COR-L47 (cell line): ENCODE measurements at places on chromosomes 1 and 21.

GRCh38 chr1:211697356-211697755, 21.9 kb upstream of the NEK2 start:
- no peak for DNase-seq

GRCh38 chr1:171727778-171728177, 14.1 kb downstream of the VAMP4 start:
- DNase-seq = no peak

DNA sequence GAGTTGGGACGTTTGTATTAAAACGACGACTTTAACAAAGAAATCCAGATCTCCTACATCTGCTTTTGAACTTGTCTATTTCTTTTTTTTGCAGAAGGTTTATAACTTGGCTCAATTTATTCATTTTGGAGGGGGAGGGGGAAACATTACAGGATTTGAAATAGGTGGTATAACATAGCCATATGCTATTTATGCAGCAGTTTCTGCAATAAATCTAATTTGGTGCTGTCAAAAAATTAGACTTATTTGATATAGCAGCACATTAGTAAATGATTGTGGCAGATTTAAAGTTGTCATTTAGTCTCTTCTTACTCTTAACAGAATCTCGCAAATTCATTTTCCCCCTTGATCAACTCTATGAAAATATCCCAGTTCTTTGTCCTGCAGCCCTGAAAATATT, 138.2 kb downstream of the SDCCAG8 start:
- DNase-seq = no peak

DNA sequence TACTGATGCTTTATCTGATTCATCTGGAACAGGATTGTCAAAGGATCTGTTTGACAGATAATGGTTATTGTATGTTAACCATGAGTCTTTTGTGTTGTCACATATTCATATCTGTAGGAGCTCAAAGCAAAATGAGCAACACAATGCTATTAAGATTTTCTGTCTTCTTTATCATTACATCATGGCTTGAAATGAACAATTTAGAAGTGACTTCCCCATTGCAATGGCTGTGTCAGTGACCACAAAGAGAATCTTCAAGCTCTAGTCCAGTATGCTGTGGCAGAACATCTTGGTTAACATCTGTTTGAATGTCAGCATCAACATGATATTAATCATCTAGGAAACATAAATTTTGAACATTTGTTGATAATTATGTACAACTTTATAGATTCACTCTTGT, 1148.5 kb downstream of the PLA2G4A start:
- DNase-seq = no peak

- no peak for DNase-seq
These were observed 20.1 kb downstream of the HSD3B2 start for GRCh38 chr1:119435052-119435451.

DNA sequence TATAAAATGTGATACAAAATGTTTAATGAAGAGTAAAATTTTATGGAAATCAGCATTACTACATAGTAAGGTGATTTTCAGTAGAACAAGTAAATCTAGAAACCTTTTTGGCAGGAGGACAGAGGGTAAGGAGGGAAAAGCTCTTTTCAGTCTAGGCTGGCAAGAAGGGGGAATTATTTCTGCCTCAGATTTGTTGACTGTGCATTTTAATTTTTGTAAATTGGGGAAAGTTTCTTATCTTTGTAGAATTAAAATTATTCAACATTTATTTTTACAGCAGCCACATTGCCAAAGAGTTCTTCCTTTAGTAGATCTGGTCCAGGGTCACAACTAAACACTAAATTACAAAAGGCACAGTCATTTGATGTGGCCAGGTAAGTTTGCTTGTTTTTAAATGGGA, 109.2 kb downstream of the ITSN1 start:
- no peak for DNase-seq

- no peak for DNase-seq
These were observed 94.3 kb upstream of the EDN2 start for GRCh38 chr1:41578712-41579335.

DNA sequence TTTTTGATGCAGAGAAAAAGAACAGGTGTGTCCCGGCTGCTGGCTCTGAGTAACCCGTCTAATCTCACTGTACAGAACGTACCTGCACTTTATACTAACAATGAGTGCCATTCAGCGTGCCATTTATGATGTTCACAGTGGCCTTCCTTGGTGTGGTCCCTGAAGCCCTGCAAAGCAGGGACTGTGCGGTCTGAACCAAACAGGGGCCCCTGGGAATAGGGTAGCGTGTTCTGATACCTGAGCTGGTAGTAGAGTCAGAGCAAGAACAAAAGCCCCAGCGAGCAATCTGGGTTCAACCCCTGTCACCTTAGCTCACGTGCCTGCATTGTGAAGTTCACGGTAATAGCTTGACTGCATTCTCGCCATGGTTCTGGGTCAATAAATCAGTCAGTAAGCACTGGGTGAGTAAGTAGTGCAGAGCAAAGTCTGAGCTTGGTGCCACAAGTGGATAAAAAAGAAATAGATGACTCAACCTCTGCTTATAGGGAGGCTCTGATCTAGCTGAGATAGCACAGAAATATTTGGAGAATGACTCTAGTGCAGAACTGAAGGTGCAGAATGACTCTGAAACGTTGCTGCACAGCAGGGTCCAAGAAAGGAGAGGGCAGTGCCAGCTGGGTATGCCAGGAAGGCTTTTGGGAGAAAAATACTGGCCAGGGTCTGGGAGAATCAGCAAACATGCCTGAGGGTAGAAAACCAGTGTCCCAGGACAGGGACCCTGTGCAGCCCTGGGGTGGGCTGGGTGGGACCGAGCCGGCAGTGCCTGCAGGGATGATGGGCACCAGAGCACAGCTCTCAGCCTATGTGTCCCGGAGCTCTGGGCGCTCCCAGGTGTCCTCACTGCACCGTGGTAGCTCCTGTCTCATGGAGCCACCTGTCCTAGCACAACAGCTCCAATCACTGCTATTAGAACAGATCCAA, 125.9 kb downstream of the RHOU start:
- DNase-seq = no peak

DNA sequence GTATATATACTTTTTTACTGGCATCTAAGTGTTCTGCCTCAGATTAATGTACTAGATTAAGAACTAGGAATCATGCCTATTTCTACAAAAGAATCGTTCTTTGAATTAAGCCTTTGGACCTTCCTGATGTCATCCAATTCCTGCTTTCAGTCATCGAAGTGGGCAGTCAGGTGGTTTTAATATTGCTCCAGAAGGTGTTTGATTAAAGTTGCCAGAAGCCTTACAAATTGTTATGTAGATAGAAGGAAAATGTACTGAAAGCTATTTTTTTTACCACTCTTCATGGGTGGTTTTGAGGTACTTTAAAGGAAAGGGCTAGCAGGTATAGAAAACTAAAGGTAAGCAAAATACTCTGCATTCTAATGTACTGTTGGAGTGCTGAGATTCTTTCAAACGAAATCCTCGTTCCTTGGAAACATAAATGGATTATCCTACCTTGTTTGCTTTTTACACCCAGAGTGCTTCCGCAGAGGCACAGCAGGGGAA, 716 bp downstream of the CTBS start:
- no peak for DNase-seq

DNA sequence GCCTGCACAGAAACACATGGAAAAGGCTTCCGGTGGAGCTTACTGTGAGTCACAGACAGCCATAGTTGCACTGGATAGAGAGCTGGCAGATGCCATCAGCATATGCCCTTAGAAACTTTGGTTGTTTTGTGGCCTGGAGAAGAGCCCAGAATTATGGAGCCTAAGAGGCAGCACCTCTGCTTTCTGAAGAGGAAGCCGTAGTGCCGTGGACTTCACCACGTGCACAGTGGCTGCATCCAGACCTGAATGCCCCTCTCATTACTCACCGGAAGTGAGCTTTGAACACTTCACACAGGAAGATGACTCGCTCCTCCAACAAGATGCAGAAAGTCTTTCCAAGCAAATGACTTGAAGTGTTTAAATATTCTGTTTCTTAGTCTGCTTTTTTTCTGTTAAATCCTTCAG, 28.4 kb downstream of the JUN start:
- no peak for DNase-seq

- DNase-seq = no peak
These were observed 93.2 kb downstream of the PRDM2 start for GRCh38 chr1:13793088-13793730.

GRCh38 chr21:42013376-42013775, 3.2 kb upstream of the ZBTB21 start:
- peak; percentile 83 for DNase-seq

DNA sequence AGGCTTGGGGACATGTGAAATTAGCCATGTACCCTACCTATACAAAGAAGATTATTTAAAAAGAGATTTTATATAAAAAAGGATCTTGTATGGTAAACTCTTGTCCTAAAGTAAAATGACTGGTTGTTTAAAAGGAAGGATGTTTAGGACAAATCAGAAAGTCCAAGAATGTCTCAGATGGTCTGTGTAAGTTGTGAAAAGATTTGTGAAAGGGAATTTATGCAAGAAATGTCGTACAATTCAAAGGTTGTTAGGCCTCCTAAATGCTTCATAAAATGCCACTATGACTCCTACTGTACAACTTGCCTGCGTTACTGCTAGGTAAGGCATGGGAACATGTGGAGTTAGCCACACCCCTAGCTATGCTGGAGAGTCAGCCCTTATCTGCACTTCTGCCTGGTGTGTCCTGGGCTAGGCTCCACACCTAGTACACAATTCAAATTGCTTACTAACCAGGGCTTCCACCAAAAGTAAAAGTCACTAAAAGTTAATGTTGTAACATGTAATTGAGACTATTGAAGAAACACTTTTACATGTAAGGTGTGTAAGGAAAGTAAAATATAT, 19.7 kb downstream of the PRDX6 start:
- no peak for DNase-seq

- no peak for DNase-seq
These were observed 10.6 kb upstream of the USP1 start for GRCh38 chr1:62426237-62426636.

DNA sequence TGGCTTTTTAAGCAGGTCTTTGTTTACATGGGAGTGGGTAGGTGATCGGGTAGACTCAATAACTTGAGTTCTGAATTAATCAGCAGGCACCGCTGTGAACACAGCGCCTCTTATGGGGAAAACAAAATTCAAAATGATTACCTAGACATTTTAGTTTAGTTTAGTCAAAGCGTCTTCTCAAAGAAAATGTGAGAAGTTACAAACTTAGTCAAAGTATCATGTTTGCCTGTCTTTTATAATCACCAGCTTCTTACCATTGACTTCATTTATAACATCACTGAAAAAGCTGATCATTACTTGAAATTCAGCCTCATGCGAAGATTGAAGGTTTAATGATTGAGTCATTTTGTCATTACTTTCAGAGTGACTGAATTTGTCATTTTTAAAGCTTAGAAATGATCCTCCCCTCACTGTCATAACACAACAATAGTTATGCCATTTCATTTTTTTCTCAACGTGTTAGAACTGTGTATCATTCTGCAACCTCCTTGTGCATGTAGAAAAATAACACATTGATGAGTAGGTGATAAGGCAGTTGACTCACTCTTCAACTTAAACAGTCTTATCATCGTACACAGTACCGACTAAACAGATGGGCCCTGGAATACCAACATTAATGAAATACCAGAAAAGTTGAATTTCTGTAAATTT, 188.5 kb downstream of the NFIA start:
- no peak for DNase-seq

DNA sequence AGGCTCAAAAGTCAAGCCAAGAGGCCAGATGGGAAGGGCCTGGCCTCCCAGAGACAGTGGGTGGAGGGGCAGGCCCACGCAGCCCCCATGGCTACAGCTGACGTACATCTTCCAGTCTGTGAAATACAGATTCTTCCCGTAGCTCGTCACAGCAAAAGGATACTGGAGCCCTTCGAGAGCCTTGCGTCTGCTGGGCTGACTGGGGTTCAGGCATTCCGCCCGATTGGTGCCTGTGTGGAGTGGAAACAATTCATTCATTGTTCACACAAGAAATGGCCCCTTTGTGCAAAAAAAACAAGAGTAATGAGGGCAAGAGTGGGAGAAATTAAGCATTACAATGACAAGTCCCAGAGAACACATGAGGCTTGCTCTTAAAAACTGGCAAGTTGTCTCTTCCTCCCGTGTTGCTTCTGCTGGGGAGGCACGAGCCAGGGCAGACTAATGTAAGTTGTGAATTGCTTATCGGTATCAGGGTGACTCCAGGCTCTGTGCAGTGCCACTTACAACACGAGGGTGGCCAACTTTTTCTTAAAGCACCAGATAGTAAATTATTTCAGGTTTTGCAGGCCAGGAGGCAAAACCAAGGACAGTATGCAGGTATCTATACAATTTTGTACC, 85.1 kb downstream of the NID1 start:
- DNase-seq = no peak

- DNase-seq = no peak
These were observed 20.9 kb upstream of the AGTRAP start for GRCh38 chr1:11714831-11715575.

DNA sequence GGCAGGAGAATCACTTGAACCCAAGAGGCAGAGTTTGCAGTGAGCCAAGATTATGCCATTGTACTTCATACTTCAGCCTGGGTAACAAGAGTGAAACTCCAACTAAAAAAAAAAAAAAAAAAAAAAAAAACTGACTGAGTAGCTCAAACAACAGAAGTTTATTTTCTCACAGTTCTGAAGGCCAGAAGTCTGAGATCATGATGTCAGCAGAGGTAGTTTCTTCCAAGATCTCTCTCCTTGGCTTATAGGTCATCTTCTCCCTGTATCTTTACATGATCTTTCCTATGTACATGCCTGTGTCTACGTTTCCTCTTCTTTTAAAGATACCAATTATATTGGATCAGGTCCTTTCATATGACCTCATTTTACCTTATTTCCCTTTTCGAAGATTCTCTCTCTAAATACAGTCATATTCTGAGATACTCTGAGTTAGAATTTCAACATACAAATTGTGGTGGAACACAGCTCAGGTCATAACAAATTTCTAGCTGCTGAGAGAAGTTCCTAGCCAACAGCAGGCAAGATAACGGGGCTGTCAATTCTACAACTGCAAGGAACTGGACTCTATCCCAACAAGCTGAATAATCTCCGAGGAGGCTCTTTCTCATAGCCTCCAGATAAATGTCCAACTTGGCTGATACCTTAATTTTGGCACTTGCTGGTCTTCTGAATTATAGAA, 187.7 kb upstream of the ADAMTS5 start:
- DNase-seq = no peak

DNA sequence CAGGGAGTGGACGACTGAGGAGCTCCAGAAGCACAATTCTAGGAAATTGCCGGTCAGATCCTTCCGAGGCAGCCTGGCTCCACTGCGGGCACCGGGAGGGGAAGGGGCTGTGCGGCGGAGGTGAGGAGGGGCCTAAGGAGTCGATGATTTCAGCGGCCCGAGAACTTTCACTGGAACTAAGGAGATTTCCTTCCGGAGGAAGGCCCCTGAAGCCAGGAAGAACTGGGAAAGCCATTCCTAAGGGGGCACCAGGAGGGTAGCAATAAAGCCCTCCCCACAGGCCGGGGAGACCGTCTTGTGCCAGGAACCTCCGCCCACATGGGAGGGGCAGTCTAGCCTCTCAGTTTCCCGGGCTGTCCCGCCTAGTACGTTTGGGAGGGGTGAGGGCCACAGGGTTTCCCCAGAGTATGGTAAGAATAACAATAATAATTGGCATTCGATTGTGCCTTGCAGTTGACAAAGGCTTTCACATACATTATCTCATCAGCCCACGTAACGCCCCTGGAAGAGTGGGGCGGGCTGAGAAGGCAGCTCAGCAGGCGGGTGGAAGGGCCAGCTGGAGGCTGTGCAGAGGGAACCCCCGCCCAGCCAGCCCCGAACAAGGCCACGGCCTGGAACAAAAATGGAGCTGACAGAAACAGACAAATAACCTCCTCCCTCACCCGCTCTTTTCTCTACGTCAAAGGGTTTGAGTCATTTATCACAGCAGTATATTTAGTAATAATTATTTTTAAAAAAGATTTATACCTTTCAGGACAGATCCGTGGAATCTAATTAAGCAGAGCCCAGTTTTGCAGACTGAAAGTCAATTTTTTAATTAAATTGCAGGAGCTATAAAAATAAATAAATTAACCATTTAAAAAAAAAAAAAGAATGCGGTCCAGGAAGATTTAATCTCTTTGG, 19.8 kb downstream of the NPR1 start:
- no peak for DNase-seq
